ENCODE measurements at places on chromosomes 6 and 20. TPM values are rescaled to one million over a fixed set of nuclear protein-coding genes. Genes with fewer than 3 reads are reported as not detected.

Gene LMBRD1
- 37.1 TPM for total RNA-seq

Gene PPIL6
- 0.38 TPM for total RNA-seq

Gene CNPY3
- total RNA-seq, result 79.4 TPM

DNA sequence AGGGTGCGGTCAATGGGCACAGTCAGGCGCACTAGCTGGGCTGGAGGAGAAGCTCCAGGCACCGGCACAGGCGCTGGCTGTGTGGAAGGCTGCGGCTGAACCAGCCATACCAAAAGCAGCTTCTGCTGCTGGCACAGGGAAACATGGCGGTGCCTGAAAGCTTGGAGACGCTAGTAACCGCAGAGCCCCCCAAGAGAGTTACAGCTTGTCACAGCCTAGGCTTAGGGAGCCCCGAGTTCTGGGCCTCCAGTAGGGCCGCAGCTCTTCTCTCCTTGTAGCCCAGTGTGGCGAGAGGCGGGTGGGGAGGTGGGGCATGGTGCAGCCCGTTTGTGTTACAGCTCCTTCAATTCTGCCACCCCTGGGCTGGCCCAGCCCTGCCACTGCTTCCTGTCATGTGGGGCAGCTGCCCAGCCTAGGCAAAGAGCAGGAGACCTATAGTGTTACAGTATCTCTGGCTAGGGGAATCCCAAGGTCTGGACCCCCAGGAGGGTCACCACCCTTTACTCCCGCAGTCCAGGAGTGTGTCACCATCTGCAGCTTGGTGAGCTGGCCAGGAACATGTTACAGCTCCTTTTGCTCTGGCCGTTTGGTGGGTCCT, 58.6 kb upstream of the MANEA start:
- peaks cover 9% of the 10 kb centered on the region for H3K27me3 ChIP-seq
- no peak overlapping the region for H3K27ac ChIP-seq
- no peaks in the 10 kb centered on the region for H3K36me3 ChIP-seq
- no peaks in the 10 kb centered on the region for H3K4me1 ChIP-seq
- DNase-seq, result no peak

- H3K27ac ChIP-seq, result no peak overlapping the region
- no peaks in the 10 kb centered on the region for H3K27me3 ChIP-seq
- no peak for DNase-seq
- no peak overlapping the region for H3K4me3 ChIP-seq
- peaks cover 10% of the 10 kb centered on the region for H3K4me1 ChIP-seq
- no peaks in the 10 kb centered on the region for H3K36me3 ChIP-seq
These were observed 46.3 kb downstream of the HBS1L start for GRCh38 chr6:135008072-135008940.

DNA sequence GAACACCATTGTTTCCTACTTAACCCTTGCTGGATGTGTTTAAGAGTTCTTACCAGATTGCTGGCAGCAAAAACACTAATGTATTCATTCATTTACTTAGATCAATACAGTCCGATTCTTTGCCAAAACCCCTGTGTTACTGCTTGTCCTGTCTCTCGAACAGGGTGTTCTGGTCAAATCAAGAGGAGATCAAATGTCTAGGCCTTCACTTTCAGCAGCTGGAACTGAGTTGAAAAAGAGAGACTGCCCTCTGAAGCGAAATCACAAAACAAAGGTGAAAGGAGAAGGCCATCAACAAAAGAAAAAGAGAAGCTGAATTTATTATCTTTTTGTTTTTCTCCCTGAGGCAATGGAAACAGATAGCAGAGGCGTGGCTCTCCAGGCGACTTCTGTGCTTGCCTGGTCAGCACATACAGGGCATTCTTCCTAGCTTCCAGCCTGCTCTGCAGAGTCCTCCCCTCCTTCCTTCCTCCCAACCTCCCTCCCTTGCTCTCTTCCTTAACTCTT, 44.1 kb upstream of the GCM1 start:
- H3K36me3 ChIP-seq, result no peaks in the 10 kb centered on the region
- no peak overlapping the region for H3K27ac ChIP-seq
- DNase-seq, result no peak
- H3K27me3 ChIP-seq, result no peaks in the 10 kb centered on the region
- H3K4me1 ChIP-seq, result peaks cover 17% of the 10 kb centered on the region

GRCh38 chr6:13395272-13396237, 67.2 kb upstream of the TBC1D7 start:
- H3K36me3 ChIP-seq, result no peaks in the 10 kb centered on the region
- H3K4me1 ChIP-seq, result peaks cover 10% of the 10 kb centered on the region
- H3K4me3 ChIP-seq, result no peak overlapping the region

Measured in T-cell (primary cell).